ENCODE measurements at places on chromosomes 5 and 9.

- ATAC-seq: no peak
These were observed 335.6 kb downstream of the ZNF608 start for GRCh38 chr5:124410539-124411488.

- ATAC-seq: peak; percentile 63
These were observed 271 bp downstream of the NOL8 start for GRCh38 chr9:92324889-92325268.

GRCh38 chr9:112601636-112602035 lies 115.0 kb downstream of the KIAA1958 start:
- ATAC-seq: peak; percentile 81

GRCh38 chr9:35822926-35823325 lies 5.6 kb downstream of the FAM221B start:
- ATAC-seq: no peak

- no peak for ATAC-seq
These were observed 100.3 kb upstream of the ANKH start for GRCh38 chr5:14971873-14972272.

- ATAC-seq: no peak
These were observed 51.1 kb downstream of the NFIB start for GRCh38 chr9:14262827-14263226.

DNA sequence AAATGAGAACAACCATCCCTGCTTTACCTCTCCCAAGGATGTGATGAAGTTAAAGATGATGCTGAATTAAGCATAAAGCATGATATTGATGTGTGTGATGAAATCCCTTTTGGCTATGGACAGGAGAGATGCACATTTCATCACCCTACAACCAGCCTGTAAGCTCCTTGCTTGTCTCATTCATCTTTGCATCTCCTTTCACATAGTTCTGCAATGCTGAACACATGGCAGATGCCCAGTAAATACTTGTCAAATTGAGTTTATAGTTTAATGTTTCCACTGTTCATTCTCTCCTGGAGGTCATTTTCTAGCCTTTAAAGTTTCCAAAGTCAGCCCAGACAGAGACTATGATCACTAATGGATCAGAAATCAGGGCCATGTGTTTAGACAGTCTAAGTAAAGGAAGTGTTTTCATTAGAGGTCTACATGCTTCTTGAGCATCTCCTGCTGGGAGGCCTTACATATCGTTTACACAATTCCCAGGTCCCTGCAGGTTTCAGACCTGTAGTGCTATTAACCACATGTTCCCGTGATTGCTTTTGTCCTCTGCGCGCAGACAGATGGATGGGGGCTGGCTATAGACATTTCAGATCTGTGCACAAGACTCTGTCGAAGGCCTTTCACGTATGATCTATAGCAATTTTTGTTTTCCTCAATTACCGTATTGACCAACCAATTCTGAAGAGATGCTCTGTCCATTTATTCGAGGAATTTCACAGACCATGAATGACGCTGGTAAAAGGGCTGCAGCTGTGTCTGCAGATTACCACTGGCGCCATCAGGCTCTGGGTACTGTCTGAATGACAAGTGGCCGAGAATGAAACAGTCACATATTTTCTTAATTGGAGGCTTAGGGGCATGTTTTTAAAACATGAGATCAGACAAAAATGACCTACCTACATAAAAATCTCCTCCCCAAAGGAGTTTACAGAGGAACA lies 49.0 kb upstream of the CKMT2 start:
- ATAC-seq: peak; percentile 67

GRCh38 chr9:71096421-71097108 lies 24.9 kb downstream of the TRPM3 start:
- ATAC-seq: no peak

DNA sequence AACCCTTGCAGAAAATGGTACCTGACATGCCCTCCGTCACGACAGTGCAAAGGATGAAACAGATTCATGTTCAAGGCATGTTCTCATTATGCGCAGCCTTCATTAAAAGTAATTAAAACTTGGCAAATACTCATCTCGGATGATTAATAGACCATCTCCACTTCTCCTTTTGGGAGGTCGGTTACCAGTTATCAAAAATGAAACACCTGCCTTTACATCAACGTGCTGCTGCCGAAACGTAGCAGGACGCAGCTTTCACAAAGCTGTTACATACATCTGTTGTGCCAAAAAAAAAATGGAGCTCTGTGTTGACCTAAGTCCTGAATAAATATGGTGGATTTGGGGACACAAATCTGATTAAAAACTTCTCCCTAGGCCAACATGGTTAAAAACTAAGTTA lies 75.7 kb downstream of the PTCH1 start:
- no peak for ATAC-seq

- ATAC-seq: no peak
These were observed 90.1 kb upstream of the SLC12A2 start for GRCh38 chr5:127993476-127993875.

DNA sequence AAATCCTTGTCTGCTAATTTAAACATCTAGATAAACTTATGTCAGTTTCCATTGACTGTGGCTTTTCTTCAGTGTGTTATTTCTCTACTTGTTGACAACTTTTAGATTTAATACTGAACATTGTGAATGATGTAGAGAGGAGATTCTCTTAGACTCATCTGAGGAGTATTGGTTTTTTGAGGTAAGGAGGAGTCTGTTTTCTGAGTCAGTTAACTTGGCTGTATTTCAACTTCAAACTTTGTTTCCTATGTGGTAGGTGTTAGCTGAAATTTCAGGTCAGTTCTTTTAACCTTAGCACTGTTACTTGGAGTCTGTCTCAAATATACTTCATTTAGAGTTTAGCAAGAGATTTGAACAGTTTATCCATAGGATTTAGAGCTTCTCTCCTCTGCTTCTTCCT lies 67.9 kb downstream of the XRCC4 start:
- no peak for ATAC-seq

DNA sequence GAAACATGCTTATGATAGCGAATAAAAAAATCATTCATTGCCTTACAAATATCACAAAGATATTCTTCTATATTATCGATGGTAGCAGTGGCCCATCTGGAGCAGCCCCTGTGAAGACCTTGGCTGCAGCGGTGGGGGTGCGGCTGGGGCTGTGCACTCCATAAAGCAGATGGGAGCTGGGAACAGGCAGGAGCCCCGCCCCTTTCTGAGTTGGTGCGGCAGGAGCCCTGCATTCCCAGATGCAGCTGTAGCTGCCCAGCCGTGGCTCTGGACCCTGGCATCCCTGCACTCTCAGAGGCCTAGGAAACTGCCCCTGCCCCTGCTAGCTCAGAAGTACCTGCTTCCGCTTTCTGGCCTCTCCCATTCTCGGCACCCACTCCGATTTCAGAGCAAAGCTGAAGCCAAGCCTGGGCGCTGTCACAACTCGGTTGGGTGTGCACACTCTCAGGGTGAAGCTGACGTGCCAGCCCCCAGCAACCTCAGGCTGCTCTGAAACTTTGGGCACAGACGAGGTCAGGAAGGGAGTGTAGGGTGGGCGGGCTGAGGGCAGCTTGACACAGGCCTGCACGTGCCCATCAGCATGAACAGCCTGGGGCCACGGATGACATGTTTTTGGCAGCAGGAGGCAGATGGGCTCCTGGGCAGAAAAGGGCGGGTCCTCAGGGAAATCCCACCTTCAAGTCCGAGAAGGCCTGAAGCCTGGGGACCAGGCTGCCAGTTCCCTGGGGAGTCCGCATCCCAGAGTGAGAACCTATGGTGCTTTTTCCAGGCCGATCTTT lies 1440.8 kb upstream of the ACO1 start:
- no peak for ATAC-seq

- ATAC-seq: no peak
These were observed 592 bp downstream of the TUBB4B start for GRCh38 chr9:137241490-137242268.

GRCh38 chr5:57749396-57749795 lies 266.8 kb upstream of the ACTBL2 start:
- no peak for ATAC-seq

- no peak for ATAC-seq
These were observed 261.5 kb upstream of the CCNH start for GRCh38 chr5:87674235-87674634.

- ATAC-seq: no peak
These were observed 65.5 kb upstream of the POU4F3 start for GRCh38 chr5:146273109-146273508.

DNA sequence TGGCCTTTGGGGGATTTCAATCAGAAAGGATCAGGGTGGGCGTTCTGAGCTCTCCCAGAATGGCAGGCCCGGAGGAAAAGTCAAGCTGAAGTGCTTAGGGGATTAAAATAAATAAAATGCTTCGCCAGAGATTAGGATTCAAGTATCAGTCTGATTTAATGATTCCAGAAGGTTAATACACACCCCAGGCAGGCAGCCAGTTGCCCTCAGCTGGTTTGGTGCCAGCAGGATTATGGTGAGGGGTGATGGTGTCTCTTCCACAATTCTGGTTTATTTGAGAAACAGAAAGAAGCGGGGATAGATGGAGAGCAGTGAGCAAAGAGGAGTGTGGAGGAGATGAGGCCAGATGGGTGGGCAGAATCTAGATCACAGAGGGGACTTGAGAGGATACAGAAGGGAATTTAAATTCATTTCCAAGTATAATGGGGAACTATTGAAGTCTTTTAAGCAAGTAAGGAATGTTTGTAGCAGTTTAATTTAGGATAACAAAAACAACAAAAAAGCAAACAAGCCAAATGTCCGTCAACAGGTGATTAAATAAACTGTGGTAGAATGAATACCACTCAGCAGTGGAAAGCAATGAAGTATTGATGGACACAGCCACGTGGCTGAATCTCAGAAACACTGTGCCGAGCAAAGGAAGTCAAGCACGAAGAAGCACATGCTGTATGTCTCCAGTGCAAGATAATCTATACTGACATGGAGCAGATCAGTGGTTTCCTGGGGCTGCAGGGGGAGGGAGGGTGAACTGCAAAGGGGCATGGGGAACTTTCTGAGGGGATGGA lies 297.7 kb downstream of the MSX2 start:
- ATAC-seq: peak; percentile 71

- ATAC-seq: peak; percentile 55
These were observed 138.9 kb upstream of the RAI14 start for GRCh38 chr5:34517249-34517648.

Data from SK-N-SH treated with all-trans-retinoic acid at 6 μM for 48 hours (cell line).